ENCODE measurements at places on chromosomes 11 and 22. TPM values are rescaled to one million over a fixed set of nuclear protein-coding genes. Genes with fewer than 3 reads are reported as not detected.

CDC42EP2 gene
- 27.5 TPM for total RNA-seq

OR51T1 gene
- not detected for total RNA-seq

DNA sequence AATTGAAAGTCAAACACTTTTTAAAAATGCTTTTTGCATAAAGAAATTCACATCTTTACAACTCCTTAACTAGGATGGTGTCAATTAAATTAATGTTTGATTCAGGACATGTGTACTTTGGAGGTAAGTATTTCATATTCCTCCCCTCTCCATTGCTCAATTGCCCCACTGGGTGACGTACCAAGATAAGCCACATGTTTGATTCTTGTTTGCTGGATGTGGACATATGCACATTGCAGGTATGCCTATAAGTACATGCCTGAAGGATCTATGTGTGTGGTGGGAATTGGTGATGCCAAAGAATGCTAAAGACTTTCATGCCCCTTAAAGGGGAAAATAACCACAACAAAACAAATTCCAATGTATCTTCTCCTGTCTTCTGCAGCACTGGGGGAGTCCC is 5.8 kb downstream of the CD44 start:
- no peak for DNase-seq
- H3K36me3 ChIP-seq, result peaks cover 1% of the 10 kb centered on the region
- peaks cover 59% of the 10 kb centered on the region for H3K4me1 ChIP-seq
- no peak overlapping the region for H3K4me3 ChIP-seq
- peak overlapping the region; percentile 66 for H3K27ac ChIP-seq

GRCh38 chr11:45663486-45664375 is 1.7 kb downstream of the CHST1 start:
- no peaks in the 10 kb centered on the region for H3K36me3 ChIP-seq
- H3K27ac ChIP-seq, result no peak overlapping the region
- H3K27me3 ChIP-seq, result peaks cover 67% of the 10 kb centered on the region

Measured in upper lobe of right lung (tissue), 1 donor.